Cardiac atrium fibroblast (primary cell): ENCODE measurements at places on chromosomes 6 and 20. TPM values are rescaled to one million over a fixed set of nuclear protein-coding genes. Genes with fewer than 3 reads are reported as not detected.

The RAET1L gene
- not detected in 2 replicates for total RNA-seq

The TNNC2 gene
- total RNA-seq: not detected in 2 replicates

The BMP6 gene
- total RNA-seq: 30.6 and 43.1 TPM in 2 replicates

The GMPR gene
- 2.6 and 3.4 TPM in 2 replicates for total RNA-seq

The HLA-DMB gene
- not detected in 2 replicates for total RNA-seq

The ENPP3 gene
- 0.81 TPM in 1 of 2 replicates, not detected in the other for total RNA-seq

The ATP6V1G2 gene
- 1.3 TPM in 2 replicates for total RNA-seq

The CDH26 gene
- total RNA-seq: 0.32 TPM in 1 of 2 replicates, not detected in the other

The TAP1 gene
- 12.8 and 28.0 TPM in 2 replicates for total RNA-seq

The MRAP2 gene
- 0.36 and 0.49 TPM in 2 replicates for total RNA-seq

The ENPP4 gene
- 0.36 and 1.1 TPM in 2 replicates for total RNA-seq

The BTNL2 gene
- not detected in 2 replicates for total RNA-seq

The DEFB110 gene
- total RNA-seq: not detected in 2 replicates

The GSTA3 gene
- total RNA-seq: not detected in 2 replicates
